Ascending aorta (tissue), 2 donors: ENCODE measurements at places on chromosomes 7 and 10.
A peak's percentile ranks its signal among the peaks of the same experiment; 100 is the strongest.

DNA sequence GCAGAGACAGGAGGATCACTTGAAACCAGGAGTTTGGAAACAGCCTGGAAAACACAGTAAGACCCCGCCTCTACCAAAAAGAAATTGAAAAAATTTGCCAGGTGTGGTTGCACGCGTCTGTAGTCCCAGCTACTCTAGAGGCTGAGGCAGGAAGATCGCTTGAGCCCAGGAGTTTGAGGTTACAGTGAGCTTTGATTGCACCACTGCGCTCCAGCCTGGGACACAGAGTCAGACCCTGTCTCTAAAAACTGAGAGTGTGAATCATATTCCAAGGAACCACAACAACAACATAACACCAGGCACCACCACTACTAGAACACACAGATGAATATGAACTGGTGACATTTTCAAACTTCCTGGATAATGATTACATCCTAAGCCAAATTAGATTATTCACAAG, 324.2 kb downstream of the CALN1 start:
- no peaks in the 10 kb centered on the region for H3K27me3 ChIP-seq
- H3K4me1 ChIP-seq = no peaks in the 10 kb centered on the region
- H3K4me3 ChIP-seq = no peak overlapping the region
- no peak for DNase-seq
- H3K27ac ChIP-seq = no peak overlapping the region
- no peaks in the 10 kb centered on the region for H3K36me3 ChIP-seq

DNA sequence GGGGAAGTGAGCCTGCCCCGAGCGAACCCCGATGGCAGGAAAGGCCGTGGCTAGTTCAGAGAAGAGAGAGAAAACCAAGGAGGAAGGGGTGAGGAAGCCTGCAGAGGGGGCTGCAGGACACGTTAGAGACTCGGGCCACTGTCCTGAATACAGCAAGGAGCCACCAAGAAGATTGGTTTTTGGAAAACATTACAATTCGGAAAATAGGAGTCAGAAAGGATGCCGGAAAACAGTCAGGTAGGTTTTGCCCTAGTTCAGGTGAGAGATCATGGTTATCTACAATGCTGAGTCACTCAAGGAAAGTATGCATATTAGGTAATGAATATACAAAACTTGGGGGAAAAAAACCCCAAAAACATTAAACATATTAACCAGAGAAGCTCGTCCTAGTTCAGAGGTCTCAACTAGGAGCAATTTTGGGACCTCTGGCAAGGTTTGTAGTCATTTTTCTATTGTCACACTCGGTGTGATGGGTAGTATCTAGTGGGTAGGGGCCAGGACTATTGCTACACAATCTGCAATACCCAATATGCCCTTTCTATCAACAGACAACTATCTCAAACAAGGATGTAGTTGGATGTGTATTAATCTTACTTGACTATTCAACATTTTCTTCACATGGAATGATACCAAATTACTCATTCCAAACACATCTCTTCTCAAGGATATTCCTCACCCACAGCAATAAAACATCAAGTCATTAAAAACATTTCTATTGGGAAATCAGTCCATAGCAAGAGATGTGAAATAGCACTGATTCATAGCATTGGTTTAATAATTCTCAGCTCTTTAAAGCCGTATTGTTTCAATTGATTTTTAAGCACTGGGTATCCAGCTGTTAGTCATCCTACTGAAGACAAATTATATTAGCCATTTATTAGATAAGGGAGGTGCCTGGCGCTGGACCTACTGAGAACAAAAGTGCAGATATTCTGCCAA, 74.4 kb upstream of the RSU1 start:
- no peak overlapping the region for H3K27ac ChIP-seq
- H3K36me3 ChIP-seq = no peaks in the 10 kb centered on the region
- no peaks in the 10 kb centered on the region for H3K4me1 ChIP-seq
- no peaks in the 10 kb centered on the region for H3K27me3 ChIP-seq
- peak overlapping the region; percentile 9 for H3K4me3 ChIP-seq

DNA sequence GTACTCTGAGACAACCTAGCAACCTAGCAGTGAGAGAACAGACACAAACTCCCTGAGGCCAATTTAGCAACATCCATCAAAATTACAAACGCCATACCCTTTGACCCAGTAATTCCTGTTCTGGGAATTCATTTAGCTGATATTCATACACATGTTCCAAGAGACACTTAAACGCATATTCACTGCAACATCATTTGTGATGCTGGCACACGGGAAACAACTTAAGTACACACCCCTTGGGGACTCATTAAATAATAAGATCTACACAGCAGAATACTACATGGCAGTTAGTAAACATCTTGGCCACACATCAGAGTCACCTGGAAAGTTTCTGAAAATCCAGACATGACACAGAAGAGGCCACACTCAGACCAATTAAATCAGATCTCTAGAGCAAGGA, 17.6 kb downstream of the NUDCD3 start:
- H3K4me1 ChIP-seq = no peaks in the 10 kb centered on the region
- H3K27ac ChIP-seq = no peak overlapping the region
- H3K4me3 ChIP-seq = no peak overlapping the region
- peaks cover 24% of the 10 kb centered on the region for H3K36me3 ChIP-seq

DNA sequence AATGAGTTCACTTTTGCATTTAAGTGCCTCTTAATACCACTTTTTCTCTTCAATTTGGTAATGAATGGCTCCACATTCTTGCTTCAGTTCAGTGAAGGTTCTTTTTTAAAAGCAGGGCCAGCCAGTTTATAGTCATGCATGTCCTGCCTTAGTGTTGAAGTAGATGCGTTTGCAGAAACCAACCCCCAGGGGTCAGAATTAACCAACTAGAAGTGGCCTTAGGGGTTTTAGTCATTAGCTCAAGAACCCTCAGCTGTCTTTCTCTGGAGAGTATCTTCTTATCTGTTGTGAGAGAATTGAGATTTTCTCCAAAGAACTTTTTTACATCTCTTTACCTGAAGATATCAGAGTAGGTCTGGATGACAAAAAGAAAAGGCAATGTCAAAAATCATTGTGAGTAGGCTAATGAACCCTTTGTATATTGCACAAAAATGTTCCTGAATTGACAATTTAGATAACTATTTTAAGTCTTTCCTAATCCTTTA, 82.2 kb downstream of the PIK3CG start:
- no peaks in the 10 kb centered on the region for H3K4me1 ChIP-seq
- H3K36me3 ChIP-seq = no peaks in the 10 kb centered on the region
- no peak for DNase-seq
- no peak overlapping the region for H3K27ac ChIP-seq

GRCh38 chr10:77037735-77038403, 599.7 kb downstream of the KCNMA1 start:
- H3K27ac ChIP-seq = no peak overlapping the region
- H3K4me1 ChIP-seq = peaks cover 7% of the 10 kb centered on the region
- H3K27me3 ChIP-seq = no peaks in the 10 kb centered on the region

DNA sequence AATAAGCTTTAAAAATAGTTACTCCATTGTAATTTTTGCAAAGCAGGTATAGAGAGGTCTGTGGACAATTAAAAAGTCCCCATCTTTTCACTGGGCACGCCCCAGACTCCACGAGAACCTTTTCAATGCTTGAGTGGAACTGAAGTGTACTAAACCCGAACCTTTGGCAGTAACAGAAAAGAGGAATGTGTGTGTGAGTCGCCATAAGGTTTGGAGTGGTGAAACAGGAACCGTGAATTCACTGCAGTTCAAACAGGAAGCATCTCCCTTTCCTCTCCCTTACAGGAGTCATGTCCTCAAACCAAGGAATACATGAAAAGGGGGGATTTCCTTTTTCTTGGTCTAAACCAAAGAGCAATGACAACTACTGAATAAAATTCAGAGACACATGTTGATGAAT, 23.2 kb downstream of the NDUFB2 start:
- no peak for DNase-seq
- H3K27me3 ChIP-seq = no peaks in the 10 kb centered on the region
- H3K4me3 ChIP-seq = no peak overlapping the region
- peaks cover 13% of the 10 kb centered on the region for H3K36me3 ChIP-seq

DNA sequence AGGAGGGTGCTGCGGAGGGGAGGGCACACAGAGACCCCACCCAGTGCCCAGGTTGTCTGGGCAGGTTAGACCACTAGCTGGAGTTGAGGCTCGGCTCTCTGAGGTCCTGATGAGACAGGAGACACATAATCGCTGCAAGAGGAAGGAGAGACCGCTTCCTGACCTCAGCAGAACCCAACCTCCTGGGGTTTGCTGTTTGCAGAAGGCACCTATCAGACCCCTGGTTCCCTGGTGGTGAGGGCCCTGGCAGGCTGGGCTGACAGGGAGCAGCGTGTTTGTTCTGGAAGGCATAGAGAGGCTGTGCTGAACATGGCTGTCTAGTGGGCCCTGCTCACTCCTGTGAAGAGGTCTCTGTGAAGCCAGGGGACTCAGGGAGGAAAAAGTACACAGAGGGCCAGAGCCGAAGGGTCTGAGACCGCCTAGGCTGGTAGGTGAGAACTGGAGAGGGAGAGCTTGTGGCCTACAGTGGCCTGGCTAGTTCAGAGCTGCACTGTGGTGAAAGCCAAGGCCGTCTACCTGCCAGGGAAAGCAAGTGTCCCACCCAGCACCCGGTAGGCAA, 39.4 kb upstream of the NPFFR1 start:
- H3K36me3 ChIP-seq = no peaks in the 10 kb centered on the region
- no peaks in the 10 kb centered on the region for H3K27me3 ChIP-seq
- no peak overlapping the region for H3K27ac ChIP-seq
- H3K4me1 ChIP-seq = no peaks in the 10 kb centered on the region
- H3K4me3 ChIP-seq = no peak overlapping the region

DNA sequence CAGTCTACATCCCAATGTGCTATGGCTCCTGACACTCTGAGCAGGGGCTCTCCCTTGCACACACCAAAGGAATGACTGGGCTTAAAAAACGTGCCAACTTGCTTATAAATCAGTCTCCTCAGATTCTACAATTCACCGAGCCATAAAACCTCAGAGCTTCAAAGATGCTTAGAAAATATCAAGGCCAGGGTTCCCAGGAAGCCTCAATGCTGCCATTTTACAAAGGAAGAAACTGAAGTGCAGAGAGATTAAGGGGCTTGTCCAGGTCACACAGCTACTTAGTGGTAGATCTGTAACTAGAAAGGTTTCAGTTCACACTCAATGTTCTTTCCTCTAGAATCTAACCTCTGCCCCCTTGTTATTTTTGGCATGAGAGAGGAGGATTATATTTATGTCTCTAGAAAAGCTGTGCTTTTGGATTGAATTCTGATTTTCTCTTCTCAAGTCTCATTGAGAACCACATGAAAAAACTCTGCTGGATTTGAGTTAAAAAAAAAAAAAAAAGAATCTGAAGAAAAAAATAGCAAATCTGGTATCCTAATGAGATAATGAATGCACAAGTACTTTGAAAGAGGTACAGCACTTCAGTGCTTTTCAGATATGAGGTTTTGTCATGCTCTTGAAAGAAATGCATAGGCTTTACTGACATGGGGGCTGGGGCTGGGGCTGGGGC, 22.3 kb upstream of the TSPAN33 start:
- H3K36me3 ChIP-seq = no peaks in the 10 kb centered on the region
- DNase-seq = no peak
- H3K4me1 ChIP-seq = no peaks in the 10 kb centered on the region
- no peak overlapping the region for H3K27ac ChIP-seq
- no peaks in the 10 kb centered on the region for H3K27me3 ChIP-seq

- no peak for DNase-seq
- H3K4me3 ChIP-seq = no peak overlapping the region
- H3K36me3 ChIP-seq = no peaks in the 10 kb centered on the region
- H3K4me1 ChIP-seq = no peaks in the 10 kb centered on the region
- H3K27ac ChIP-seq = no peak overlapping the region
These were observed 86.0 kb downstream of the FANK1 start for GRCh38 chr10:125982260-125982948.

DNA sequence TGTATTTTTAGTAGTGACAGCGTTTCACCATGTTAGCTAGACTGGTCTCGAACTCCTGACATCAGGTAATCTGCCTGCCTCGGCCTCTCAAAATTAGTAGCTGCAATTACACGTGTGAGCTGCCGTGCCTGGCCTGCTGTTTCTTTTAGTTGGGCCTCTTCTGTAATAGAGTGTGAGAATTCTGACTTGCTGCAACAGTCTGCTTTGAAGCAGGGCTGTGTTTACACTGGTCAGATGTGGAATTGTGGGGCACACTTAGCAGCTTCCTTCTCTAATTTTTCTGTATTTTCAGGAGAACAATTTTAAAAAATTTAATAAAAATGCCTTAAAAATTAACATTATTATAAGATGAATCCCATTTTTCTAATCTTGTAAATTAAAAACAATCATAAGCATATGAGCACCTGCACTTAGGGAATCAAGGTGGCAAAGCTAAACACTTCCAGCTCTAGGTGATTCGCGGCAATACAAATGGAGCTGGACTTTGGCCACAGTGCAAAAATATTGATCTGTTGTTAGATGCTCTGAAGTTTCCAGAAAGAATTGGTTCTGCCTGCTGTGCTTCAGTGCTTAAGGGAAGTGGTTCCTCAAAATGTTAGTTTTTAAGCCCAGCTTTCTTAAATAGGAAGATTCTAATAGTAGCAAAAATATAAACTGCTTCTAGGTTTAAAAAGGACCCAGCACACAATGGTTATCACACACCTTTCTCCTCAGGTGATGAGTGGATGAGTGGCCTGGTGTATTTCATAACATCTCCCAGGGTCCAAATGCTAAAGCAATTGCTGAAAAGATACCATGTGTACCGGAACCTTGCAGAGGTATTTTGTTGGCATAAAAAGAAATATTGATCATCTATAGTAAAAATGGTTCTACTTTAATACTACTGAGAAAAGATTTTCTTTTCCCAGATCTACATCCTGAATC, 63.5 kb upstream of the ATRNL1 start:
- H3K4me1 ChIP-seq = no peaks in the 10 kb centered on the region
- no peak for DNase-seq
- H3K36me3 ChIP-seq = no peaks in the 10 kb centered on the region
- no peak overlapping the region for H3K4me3 ChIP-seq
- H3K27ac ChIP-seq = peak overlapping the region; percentile 60
- no peaks in the 10 kb centered on the region for H3K27me3 ChIP-seq

DNA sequence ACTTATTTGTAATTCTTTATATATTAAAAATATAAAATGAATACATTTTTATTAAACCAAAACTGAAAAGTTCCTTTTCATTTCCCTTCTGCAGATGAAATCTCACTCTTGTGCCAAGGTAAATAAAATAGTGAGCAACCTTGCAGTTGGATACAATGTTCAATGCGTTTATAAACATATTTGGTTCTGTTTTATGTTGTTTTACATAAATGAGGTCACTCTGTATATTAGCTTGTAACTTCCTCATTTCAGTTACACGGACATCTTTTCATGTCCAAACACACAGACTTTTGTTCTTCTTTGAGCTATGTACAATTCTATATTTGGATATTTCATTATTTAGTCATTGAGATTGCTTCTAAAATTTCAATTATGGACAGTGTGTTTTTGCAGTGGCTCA, 107.7 kb downstream of the BBS9 start:
- DNase-seq = no peak
- no peak overlapping the region for H3K4me3 ChIP-seq
- H3K36me3 ChIP-seq = no peaks in the 10 kb centered on the region

- H3K4me1 ChIP-seq = peaks cover 4% of the 10 kb centered on the region
- peak overlapping the region; percentile 85 for H3K4me3 ChIP-seq
- H3K27me3 ChIP-seq = no peaks in the 10 kb centered on the region
- no peak for DNase-seq
These were observed 588 bp downstream of the GLI3 start for GRCh38 chr7:42236266-42236975.
